ENCODE measurements at places on chromosomes 13 and 19. TPM values are rescaled to one million over a fixed set of nuclear protein-coding genes. Genes with fewer than 3 reads are reported as not detected.

DNA sequence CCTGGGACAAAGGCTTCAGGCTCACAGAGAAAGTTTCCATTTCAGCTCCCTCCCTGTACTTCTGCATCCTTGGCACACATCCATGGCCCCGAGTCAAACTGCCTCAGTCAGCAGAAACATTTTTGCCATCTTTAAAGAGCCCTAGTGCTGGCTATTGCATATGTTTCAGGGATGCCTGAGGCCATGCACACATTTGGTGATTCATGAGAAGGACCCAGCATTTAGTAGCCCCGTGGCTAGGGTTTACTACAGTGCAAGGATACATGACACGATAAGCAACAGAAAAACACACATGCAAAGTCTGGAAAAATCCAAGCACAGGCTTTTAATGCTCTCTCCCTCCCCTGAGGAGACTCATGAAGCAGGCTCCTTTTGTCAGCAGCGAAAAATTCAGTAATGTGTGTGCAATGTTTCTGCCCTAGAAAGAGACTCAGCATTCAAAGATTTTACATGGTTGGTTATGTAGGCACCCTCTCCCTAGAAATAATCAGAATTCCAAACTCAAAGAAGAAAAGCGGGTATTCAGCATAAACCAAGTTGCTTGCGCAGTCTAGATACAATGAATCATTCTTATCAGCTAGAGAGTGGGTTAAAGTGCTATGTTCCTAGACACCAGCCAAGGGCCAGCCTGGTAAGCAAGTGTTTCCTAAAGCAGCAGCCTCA lies 17.6 kb downstream of the ACOD1 start:
- H3K27me3 ChIP-seq, result peaks cover 15% of the 10 kb centered on the region
- H3K4me1 ChIP-seq, result no peaks in the 10 kb centered on the region
- DNase-seq, result no peak
- H3K27ac ChIP-seq, result no peak overlapping the region
- H3K4me3 ChIP-seq, result no peak overlapping the region
- H3K36me3 ChIP-seq, result peaks cover 2% of the 10 kb centered on the region

Gene CXCL17
- not detected for total RNA-seq

DNA sequence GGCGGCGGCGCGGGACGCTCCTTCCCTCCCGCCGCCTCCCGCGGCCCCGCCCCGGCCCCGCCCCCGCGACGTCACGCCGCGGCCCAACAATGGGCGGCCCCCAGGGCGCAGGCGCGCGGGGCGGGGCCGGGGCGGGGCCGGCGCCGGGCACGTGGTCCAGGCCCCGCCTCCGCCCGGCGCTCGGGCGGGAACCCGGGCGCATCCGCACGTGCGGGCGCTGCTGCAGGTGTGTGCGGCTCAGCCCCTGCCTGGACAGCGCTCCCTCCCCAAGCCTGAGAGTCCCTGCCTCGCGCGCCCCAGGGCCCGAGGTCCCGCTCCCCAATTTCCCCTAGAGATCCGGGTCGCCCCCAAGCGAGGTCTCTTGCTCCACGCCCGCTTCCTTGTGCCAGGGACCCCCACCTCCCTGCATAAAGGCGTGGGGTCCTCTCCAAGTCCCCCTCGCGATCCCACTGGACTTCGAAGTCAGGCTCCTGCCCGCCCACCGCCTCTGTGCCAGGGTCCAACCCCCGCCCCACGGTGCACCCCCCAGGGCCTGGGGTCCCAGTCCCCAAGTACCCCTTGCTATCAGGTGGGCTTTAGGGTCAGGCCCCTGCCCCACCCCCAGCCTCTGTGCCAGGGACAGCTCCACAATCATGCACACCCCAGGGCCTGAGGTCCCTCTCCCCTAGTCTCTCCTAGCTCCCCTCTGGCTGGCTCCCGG lies at the start of gene MEX3D:
Gene MEX3D (minus strand): TSS at position 6 of the 700 bp plus-strand sequence. CDS start 267 bp downstream, outside the sequence.
- H3K4me1 ChIP-seq, result peaks cover 9% of the 10 kb centered on the region
- peaks cover 4% of the 10 kb centered on the region for H3K27me3 ChIP-seq
- peak within 1 kb of the TSS; percentile 18 for H3K4me3 ChIP-seq
- no peaks in the 10 kb centered on the region for H3K36me3 ChIP-seq
- H3K27ac ChIP-seq, result peak within 1 kb of the TSS; percentile 8

Gene PTPRH
- not detected for total RNA-seq

GRCh38 chr19:35851213-35852028 lies 883 bp downstream of the NPHS1 start:
- H3K4me1 ChIP-seq, result peaks cover 7% of the 10 kb centered on the region
- H3K27me3 ChIP-seq, result peaks cover 51% of the 10 kb centered on the region
- DNase-seq, result peak; percentile 32
- peaks cover 5% of the 10 kb centered on the region for H3K36me3 ChIP-seq
- H3K4me3 ChIP-seq, result peak overlapping the region; percentile 28

Gene SLC1A6
- not detected for total RNA-seq

Measured in naive thymus-derived CD8-positive, alpha-beta T cell (primary cell).